ENCODE measurements at places on chromosomes 11 and 22. TPM values are rescaled to one million over a fixed set of nuclear protein-coding genes. Genes with fewer than 3 reads are reported as not detected.

- no peaks in the 10 kb centered on the region for H3K4me1 ChIP-seq
- no peaks in the 10 kb centered on the region for H3K36me3 ChIP-seq
- DNase-seq, result no peak
- H3K27ac ChIP-seq, result no peak overlapping the region
- no peaks in the 10 kb centered on the region for H3K27me3 ChIP-seq
- no peak overlapping the region for H3K4me3 ChIP-seq
These were observed 10.6 kb upstream of the NDUFA6 start for GRCh38 chr22:42101199-42101598.

- no peaks in the 10 kb centered on the region for H3K36me3 ChIP-seq
- no peak overlapping the region for H3K4me3 ChIP-seq
- H3K27me3 ChIP-seq, result no peaks in the 10 kb centered on the region
- DNase-seq, result no peak
- H3K27ac ChIP-seq, result no peak overlapping the region
- H3K4me1 ChIP-seq, result no peaks in the 10 kb centered on the region
These were observed 5.5 kb downstream of the MRGPRX2 start for GRCh38 chr11:19055016-19055415.

Gene SCUBE1
- 0.51 TPM for total RNA-seq

DNA sequence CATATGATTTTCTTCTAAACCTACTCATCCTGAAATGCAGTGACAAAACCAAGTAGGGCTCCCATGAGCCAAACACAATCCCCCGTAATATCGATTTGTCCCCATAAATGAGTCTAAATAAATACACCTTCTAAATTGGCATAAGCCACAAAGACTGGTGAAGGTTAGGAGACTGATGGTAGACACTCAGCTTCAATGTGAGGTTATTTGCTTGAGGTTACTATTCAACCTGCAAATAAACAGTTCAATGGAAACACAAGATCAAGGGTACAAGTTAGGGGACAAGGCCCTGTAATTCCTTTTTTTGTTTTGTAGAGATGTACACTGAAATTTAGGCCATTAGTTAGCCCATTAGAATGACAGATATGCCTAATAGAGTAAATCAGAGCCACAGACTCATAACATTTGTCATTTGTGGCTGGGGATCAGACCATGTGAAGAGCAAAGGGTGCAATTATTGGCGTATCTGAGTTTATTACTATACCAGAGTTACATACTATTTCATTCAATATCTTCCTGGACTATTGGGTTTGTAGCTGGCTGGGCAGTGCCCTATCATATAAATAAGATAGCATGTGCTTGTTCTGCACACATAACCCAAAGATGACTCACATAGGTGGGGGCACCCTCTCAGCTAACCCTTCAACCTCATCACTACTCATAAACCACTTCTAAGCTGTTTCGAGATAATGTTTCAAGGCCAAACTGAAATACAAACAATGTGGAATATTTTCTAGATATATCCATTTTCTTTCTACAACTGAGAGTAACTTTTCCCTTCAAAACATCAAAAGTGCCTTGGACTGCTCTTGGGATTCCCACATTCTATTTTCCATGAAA is 695.3 kb downstream of the KCNA4 start:
- H3K27ac ChIP-seq, result no peak overlapping the region
- peak; percentile 49 for DNase-seq
- no peaks in the 10 kb centered on the region for H3K36me3 ChIP-seq
- H3K27me3 ChIP-seq, result no peaks in the 10 kb centered on the region

DNA sequence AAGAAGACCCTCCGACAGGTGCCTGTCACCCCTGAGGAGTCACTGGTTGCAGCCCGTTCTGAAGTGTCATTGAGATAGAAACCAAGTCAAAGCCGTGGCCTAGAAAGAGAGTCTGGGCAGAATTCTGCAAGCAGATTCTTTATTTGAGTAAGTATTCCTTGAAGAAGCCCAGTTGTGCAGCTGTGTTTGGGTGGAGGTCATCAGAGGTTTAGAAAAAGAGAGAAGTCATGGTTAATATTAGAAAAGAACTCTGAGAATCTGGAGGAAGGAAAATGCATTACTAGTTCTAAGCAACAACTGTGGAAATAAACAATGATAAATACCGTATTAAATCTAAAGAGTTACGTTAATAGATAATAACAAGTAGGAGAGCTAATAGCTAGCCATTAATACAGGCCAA is 118.8 kb upstream of the KIRREL3 start:
- no peak for DNase-seq
- H3K4me1 ChIP-seq, result no peaks in the 10 kb centered on the region
- no peaks in the 10 kb centered on the region for H3K27me3 ChIP-seq
- no peaks in the 10 kb centered on the region for H3K36me3 ChIP-seq

Gene NLRP14
- 0.17 TPM for total RNA-seq

DNA sequence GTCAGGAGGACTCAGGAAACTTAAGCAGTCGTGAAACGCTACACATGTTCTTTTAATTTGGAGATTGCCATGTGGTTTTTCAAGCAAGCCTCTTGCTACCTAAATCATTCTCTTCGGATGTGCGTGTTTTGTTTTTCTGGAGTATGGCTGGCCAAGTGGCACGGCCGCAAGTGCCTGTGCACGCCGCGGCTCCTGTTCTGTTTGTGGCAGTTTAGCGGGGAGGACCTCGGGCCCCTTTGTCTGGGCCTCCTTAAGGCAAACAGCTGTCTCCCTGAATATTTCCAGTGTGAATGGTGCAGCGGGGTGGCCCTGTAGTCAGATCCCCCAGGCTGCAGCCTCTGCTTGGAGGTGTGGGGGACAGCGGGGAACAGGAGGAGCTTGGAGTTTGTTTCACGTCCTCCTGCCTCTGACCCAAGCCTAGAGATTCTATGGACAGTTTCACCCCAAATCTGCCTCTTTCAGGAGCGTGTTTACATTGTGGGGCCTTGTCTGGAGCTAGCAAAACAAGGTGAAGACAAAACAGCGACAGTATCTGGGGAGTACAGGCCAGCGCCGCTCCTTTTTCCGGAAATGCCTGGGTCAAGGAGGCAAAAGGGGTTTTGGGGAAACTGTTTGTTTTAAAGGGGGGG is 1.3 kb downstream of the LRP5 start:
- peak overlapping the region; percentile 19 for H3K27ac ChIP-seq
- no peaks in the 10 kb centered on the region for H3K36me3 ChIP-seq
- DNase-seq, result peak; percentile 38
- peaks cover 2% of the 10 kb centered on the region for H3K4me1 ChIP-seq

GRCh38 chr11:76587820-76588454 is 82.6 kb downstream of the LRRC32 start:
- H3K27ac ChIP-seq, result no peak overlapping the region
- H3K36me3 ChIP-seq, result no peaks in the 10 kb centered on the region
- peaks cover 2% of the 10 kb centered on the region for H3K27me3 ChIP-seq
- no peak for DNase-seq
- no peak overlapping the region for H3K4me3 ChIP-seq

- H3K4me3 ChIP-seq, result no peak overlapping the region
- no peaks in the 10 kb centered on the region for H3K36me3 ChIP-seq
- H3K4me1 ChIP-seq, result no peaks in the 10 kb centered on the region
- DNase-seq, result no peak
- H3K27ac ChIP-seq, result no peak overlapping the region
- H3K27me3 ChIP-seq, result no peaks in the 10 kb centered on the region
These were observed 9.6 kb downstream of the OR5A2 start for GRCh38 chr11:59416613-59417012.

GRCh38 chr22:43978558-43978957 is 23.3 kb downstream of the SAMM50 start:
- no peak for DNase-seq
- no peak overlapping the region for H3K4me3 ChIP-seq
- no peaks in the 10 kb centered on the region for H3K27me3 ChIP-seq

GRCh38 chr11:2904153-2905052 is 18.8 kb upstream of the CDKN1C start:
- peaks cover 8% of the 10 kb centered on the region for H3K4me1 ChIP-seq
- H3K4me3 ChIP-seq, result no peak overlapping the region
- no peaks in the 10 kb centered on the region for H3K36me3 ChIP-seq
- DNase-seq, result no peak
- no peak overlapping the region for H3K27ac ChIP-seq

Gene CYTH4
- 0.26 TPM for total RNA-seq

Gene GDPD4
- not detected for total RNA-seq

All from fibroblast of lung (primary cell).